ENCODE measurements at places on chromosomes 1 and 21.

DNA sequence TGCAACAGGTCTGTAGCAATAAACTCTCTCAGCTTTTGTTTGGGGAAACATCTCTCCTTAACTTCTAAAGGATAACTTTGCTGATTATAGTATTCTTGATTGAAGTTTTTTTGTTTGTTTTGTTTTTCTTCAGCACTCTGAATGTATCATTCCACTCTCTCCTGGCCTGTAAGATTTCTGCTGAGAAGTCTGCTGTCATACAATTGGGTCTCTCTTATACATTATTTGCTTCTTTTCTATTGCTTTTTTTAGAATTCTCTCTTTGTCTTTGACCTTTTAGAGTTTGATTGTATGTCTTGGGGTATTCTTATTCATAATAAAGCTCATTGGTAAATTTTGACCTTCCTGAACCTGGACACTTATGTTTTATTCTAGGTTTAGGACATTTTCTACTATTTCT is 386.3 kb downstream of the MRPL39 start:
- DNase-seq = no peak

GRCh38 chr1:169300854-169301253 is 66.7 kb downstream of the NME7 start:
- DNase-seq = no peak

DNA sequence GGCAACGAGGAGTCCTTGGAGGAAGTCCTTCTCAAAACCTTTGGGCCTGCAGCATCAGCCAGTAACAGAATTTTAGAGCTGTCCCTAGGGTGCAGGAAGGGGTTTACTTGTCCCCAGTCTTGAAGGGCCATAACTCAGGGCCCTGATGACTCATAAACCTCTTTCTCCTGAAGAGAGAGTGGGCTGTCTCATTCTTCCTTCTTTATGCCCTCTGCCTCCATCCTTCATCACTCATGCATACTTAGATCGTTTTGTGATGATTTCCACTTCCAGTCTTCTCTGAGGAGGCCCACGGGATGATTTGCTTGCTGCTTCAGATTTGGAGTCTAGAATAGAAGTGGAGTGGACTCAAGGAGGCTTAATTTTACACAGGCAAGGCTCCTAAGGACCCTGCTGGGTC is 60.2 kb downstream of the NDUFS5 start:
- no peak for DNase-seq

DNA sequence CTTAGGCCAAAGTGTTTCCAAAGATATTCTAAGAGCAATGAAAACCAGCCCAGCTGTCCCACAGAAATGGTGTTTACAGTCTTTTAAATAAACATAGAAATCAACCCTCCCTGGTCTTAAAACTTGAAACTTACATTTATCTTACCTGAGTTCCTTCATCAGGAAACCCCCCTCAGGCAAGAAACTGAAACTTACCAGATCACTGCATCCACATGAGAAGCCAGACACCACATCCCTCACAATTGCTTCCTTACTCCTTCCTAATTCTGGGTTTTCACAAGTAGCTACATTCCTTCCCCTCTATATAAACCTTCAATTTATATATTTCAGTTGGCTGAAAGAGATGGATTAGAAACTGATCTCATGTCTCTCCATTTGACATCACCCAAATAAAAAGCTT is 563.0 kb upstream of the CHRM3 start:
- no peak for DNase-seq

DNA sequence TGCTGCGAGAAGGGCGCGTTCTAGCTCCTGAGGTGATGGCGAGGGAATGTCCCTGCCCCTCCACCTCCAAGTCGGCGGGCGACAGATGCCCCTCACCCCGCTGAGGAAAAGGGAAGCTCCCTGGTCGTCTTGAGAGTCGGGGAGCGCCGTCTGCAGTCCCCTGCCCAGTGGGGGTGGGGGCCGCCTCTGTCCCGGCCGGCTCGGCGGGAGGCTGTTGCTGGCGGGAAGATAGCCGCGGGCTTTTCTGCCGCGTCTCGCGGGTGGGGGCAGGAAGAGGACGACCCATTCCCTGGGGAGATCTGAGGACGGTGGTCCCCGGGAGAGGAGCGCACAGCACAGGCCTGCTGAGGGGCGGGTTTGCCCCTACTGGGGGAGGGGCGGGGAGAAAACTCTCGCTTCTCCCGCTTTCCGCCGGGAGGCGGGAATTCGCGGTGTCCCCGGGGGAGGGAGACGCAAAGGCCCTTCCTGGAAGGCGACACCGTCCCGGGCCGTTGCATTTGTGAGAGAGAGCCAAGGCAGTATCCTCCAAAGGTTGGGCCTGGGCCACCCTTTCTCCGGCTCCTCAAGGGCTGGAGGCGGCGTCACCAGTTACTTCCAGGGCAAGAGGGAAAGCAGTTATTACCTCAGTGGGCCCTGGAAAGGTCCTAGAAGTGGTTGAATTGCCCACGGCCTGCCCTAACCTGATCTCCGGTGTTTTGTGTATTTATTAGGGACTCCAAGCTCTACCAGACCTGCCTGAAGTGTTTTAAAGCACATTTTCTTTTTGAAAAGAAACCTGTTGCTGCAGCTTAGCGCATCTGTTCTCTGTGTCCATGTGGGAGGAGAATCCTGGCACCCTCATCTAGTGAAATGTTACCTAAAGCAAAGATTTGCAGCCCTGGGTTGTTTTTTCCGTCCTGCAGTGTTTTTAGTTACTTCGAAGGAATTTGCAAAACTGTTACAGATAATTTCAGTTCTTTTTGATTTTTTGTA is 648 bp downstream of the S100PBP start:
- peak; percentile 61 for DNase-seq

DNA sequence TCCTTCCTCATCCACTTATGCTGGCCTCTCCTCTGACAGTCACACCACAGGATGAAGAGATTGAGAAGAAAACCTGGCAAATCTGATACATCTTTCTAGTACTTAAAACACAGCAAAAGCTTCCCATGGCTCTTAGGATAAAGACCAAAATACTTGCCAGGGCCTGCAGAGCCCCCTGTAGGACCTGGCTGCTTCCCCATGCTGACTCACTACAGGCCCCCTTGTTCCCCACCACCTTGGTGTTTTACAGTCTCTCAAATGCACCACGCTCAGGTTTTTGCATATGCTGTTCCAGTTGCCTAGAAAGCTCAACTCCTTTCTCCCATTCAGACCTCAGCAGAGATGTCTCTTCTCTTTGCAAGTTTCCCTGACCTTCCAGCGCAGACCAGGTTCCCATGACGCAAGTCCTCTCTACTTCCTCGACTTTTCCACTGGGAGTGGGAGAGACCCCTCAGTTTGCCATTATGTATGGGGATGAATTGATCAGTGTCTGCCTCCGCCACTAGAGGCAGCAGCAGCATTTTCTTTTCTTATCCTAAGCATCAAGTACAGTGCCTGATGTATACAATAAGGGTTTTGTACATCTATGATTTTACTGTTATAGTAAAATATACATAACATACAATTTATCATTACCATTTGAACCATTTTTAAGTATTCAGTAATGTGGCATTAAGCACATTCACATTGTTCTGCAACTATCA is 113.8 kb upstream of the C8B start:
- DNase-seq = no peak

DNA sequence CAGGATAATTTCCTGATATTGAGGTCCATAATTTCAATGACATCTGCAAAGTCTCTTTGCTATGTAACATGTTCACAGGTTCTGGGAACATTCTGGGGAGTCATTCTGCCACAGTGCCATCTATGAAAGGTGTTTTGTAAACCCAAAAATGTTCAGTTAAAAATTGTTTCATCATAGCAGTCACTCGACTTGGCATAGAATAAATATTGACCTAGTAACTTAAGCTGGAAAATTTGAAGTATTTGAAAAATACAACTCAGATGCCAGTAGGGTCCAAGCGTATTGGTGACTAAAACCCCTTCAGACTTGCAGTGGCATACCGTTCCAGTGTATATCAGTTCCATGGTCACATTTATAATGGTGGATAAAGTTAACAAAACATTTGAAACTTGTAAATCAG is 6.8 kb downstream of the DESI2 start:
- no peak for DNase-seq

DNA sequence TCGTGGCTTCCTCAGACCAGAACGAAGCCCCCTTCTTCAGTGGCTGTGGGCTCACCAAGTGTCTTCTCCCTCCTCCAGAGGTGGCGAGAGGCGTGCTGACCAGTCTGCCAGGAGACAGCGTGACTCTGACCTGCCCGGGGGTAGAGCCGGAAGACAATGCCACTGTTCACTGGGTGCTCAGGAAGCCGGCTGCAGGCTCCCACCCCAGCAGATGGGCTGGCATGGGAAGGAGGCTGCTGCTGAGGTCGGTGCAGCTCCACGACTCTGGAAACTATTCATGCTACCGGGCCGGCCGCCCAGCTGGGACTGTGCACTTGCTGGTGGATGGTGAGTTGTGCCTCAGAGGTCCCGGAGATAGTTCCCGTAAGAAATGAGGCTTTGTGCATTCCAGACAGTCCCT is 24.0 kb downstream of the IL6R start:
- no peak for DNase-seq

- no peak for DNase-seq
Measured at GRCh38 chr1:26155370-26156284, 3.3 kb upstream of the FAM110D start.

DNA sequence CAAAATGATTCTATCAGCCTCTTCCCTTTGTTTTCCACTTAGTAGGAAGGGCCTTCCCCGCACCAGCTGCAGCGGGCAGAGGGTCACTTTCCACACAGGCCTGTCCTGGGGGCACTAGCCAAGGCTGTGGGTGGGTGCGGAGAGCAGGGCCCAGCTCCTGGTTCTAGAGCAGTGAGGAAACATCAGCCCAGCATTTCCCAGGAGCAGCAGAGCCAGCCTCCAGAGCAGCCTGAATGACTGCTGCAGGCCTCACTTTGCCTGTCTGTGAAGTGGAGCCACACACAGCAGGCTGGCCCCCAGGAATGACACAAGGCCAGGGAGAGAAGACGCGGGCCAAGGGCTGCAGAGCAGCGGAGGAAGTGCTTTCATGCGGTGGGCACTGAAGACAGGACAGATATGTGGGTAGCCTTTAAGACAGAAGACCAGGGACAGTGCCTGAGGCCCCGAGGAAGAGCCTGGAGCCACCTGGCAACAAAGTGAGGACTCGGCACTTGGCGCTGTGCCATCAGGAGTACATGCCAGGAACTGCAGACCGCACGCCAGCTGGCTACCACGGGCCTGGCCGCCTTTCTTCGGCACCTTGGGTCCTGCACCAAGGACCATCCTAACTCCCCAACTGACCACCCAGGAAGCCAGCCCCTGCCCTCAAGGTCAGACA is 42.0 kb downstream of the ACOT7 start:
- no peak for DNase-seq

GRCh38 chr1:8878698-8879463 is 395 bp upstream of the ENO1 start:
- peak; percentile 95 for DNase-seq

DNA sequence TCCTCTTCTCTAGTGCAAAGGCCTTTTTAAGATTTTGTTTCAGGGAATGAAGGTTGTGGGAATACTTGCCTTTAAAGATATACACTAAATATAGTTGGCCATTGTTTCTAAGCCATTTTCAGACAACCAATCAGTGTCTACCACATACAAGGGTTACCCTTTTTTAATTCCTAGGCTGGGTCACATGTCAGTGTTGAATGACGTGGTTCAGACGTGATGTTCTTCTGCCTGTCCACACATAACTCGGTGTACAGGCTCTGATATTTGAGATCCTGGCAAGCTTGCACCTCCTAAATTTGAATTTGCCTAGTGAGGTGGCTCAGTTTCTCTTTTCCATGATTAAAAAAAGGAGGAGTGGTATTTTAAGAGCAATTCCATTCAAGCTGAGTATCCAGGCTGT is 38.8 kb downstream of the DTL start:
- DNase-seq = no peak

- no peak for DNase-seq
Measured at GRCh38 chr1:208219659-208220282, 24.4 kb downstream of the PLXNA2 start.

DNA sequence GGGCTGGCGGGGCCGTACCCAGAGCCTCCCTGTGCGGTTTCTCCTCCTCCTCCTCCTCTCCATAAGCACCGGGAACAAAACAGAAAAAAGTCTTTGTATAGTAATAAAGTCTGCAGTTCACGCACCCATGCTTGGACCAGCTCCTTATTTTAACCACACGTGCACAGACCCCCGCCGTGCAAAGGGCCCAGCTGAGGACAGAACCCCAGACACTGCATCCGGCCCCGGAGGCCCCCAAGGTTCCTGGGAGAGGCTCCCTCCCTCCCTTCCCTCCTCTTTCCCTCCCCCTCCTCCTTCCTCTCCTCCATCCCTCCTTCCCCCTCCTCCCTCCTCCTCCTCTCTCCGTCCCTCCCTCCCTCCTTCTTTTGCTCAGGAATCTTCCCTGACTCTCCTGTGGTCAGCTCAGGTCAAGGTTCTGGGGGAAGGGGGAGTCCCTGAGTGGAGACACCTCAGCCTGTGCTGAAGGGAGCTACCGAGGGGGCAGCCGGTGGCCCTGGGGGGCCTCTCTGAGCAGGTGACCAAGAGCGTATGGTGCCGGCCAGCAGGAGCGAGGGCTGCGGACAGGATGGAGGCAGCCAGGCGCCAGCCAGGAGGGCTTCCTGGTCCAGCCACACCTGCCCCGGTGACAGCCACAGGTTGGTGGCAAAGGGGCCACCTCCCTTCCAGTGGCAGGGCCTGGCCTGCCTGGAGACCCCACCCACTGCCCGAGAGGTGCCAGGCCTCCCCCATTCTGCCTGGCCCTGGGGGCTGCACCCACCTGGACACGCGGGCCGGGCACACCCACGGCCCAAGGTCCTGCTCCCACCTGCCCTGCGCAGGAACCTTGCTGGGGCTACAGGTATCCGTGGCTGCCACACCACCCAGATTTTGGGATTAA is 3.2 kb upstream of the TTLL10 start:
- DNase-seq = no peak

GRCh38 chr1:201713086-201713810 is 115.7 kb upstream of the IPO9 start:
- DNase-seq = no peak

DNA sequence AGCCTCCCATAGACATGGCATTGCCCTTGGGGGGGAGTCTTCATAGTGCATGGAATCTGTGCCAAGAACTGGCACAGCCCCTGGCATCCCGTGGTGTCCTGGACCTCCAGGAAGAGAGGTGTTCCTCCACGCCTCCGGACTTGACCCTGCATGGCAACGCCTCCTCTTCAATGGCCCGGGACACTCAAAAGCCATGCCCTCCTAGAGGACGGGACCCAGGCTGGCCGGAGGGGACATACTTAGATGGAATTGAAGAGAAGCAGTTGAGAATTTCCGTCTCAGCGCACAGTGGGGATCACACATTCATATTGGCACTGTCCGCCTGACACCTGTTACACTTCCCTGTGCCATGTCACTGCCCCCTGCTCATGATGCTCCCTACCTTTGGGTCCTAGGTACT is 38.4 kb upstream of the TENT5C start:
- no peak for DNase-seq

DNA sequence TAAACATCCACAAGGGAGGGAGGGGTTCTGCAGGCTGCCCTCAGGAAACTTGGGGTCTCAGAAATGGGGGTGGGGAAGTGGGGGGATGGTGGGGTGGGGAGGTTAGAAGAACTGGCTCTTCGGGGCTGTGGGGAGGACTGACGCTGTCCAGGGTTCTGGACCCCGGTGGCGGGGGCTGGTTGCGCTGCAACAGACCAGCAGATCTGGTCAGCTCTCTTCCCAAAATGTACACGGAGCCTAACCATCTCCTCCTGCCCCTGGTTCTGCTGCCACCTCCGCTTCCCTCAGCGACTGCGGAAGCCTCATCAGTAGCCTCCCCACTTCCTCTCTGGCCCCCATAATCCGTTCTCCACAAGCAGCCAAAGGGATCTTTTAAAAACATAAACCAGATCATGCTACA is 29.3 kb upstream of the C1QA start:
- no peak for DNase-seq

- DNase-seq = no peak
Measured at GRCh38 chr1:8422510-8423268, 104.8 kb downstream of the SLC45A1 start.

Data from left renal pelvis (tissue), 4 donors.